ENCODE measurements at places on chromosomes 7 and 10. TPM values are rescaled to one million over a fixed set of nuclear protein-coding genes. Genes with fewer than 3 reads are reported as not detected.

- DNase-seq = no peak
Observed at GRCh38 chr7:19675816-19676215, 33.0 kb downstream of the POLR1F start.

LRRC61 gene
- 3.7 TPM for total RNA-seq

- no peak for DNase-seq
Observed at GRCh38 chr7:105015390-105015965, 1.5 kb downstream of the KMT2E start.

GRCh38 chr7:5270788-5271187 is 12.0 kb upstream of the SLC29A4 start:
- no peak for DNase-seq

SFRP4 gene
- 11.2 TPM for total RNA-seq

DNA sequence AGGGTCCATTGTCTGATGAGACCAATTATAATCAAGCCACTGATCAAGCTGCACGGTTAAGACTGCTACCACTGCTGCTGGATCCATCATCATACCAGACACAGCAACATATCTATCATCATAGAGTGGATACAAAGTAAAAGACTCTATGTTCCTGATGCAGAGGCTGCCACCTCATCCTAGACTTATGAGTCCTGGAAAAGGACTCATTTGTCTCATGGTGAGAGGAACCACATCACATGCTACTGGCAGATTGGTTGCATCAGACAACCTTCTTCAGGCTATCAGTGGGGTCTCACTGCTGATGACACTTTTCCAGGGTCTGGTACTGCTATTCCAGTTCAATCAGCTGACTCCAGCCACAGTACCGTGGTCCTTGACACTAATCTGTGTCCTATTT is 79.0 kb downstream of the ABI1 start:
- no peak for DNase-seq
